SJCRH30 (cell line): ENCODE measurements at places on chromosomes 1 and 21.

GRCh38 chr21:14744368-14744767 is 198.3 kb upstream of the SAMSN1 start:
- H3K4me1 ChIP-seq, result no peaks in the 10 kb centered on the region
- DNase-seq, result no peak
- no peaks in the 10 kb centered on the region for H3K27me3 ChIP-seq

DNA sequence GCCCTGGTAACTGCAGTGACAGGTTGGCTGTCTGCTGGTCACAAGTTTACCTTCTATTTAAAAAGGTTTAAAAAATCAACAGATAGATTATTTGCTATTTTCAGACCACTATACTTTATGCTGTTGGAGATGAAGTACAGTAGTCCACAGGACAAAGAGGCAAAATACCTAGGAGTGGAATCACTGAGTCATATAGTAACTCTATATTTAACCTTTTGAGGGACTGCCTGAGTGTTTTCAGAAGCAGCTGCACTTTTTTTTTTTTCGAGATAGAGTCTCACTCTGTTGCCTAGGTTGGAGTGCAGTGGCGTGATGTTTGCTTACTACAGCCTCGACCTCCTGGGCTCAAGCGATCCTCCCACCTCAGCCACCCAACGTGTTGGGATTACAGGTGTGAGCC is 11.7 kb downstream of the CNIH4 start:
- no peaks in the 10 kb centered on the region for H3K27me3 ChIP-seq
- H3K4me3 ChIP-seq, result no peak overlapping the region
- no peak for DNase-seq
- peaks cover 69% of the 10 kb centered on the region for H3K36me3 ChIP-seq
- no peak overlapping the region for H3K27ac ChIP-seq
- H3K4me1 ChIP-seq, result no peaks in the 10 kb centered on the region

GRCh38 chr21:42937960-42938605 is 12.7 kb upstream of the ERVH48-1 start:
- DNase-seq, result no peak
- no peaks in the 10 kb centered on the region for H3K27me3 ChIP-seq
- no peak overlapping the region for H3K27ac ChIP-seq
- peaks cover 5% of the 10 kb centered on the region for H3K4me1 ChIP-seq
- no peak overlapping the region for H3K4me3 ChIP-seq

- peak within 1 kb of the TSS; percentile 85 for H3K4me3 ChIP-seq
- peaks cover 41% of the 10 kb centered on the region for H3K36me3 ChIP-seq
- H3K4me1 ChIP-seq, result peaks cover 6% of the 10 kb centered on the region; the same call in 1 of the 2 replicates
- peak; percentile 96 for DNase-seq
- peak within 1 kb of the TSS; percentile 66 for H3K27ac ChIP-seq
Measured at GRCh38 chr1:37807555-37808368, at the start of the genes C1orf122 and YRDC. Gene C1orf122, plus strand, starts transcription at chr1:37807790. Its CDS starts 615 bp downstream, at chr1:37808405. Gene YRDC, minus strand, starts transcription at chr1:37808208. Its CDS starts 28 bp downstream, at chr1:37808180.

DNA sequence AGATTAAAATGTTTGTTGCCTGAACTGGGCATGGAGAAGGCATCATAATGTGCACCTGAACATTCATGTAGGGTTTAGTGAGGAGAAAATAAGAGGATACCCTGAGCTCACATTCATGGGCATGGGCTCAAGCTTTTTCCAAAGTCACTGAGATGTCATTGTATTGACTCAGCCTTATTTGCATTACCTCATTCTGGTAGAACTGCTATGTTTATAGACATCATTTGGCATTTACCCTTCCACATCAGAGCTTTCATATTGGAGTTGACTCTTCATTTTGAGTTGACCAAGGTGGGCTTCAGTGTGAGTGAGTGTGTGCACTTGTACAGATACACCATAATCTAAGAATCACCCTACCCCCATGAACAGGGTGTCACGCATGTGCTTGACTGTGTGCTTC is 143.2 kb downstream of the PBX1 start:
- no peak for DNase-seq
- peaks cover 9% of the 10 kb centered on the region for H3K4me1 ChIP-seq
- no peaks in the 10 kb centered on the region for H3K36me3 ChIP-seq
- H3K27ac ChIP-seq, result no peak overlapping the region
- no peak overlapping the region for H3K4me3 ChIP-seq
